Heart left ventricle (tissue), 16 donors: ENCODE measurements at places on chromosomes 13 and 19. TPM values are rescaled to one million over a fixed set of nuclear protein-coding genes. Genes with fewer than 3 reads are reported as not detected.

The GFY gene
- total RNA-seq, result not detected

The MAP4K1 gene
- total RNA-seq, result 1.4 TPM

GRCh38 chr19:5447700-5448311 is 7.4 kb upstream of the ZNRF4 start:
- DNase-seq, result no peak

The ELAVL1 gene
- 44.0 TPM for total RNA-seq

GRCh38 chr13:40586886-40587565 is 79.4 kb downstream of the FOXO1 start:
- no peak for DNase-seq
